ENCODE measurements at places on chromosomes 5 and 9.

DNA sequence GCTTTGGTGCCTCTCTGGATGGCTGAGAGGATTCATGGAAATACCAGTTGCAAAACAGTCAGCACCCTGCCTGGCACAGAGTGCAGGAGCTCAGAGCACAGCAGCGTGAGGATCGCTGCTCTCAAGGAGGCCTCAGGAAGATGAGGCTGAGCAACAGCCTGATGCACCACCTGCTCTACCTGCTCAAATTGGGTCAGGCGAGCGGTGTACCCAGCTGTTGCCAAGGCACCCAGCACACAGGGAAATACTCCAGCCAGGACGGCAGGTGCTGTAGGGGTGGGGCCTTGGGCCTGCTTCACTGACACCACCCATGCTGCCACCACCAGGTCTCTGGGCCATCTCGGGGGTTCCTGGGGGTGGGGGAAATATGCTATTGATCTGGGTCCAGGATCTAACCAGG, 4.3 kb downstream of the EEIG1 start:
- DNase-seq, result no peak

DNA sequence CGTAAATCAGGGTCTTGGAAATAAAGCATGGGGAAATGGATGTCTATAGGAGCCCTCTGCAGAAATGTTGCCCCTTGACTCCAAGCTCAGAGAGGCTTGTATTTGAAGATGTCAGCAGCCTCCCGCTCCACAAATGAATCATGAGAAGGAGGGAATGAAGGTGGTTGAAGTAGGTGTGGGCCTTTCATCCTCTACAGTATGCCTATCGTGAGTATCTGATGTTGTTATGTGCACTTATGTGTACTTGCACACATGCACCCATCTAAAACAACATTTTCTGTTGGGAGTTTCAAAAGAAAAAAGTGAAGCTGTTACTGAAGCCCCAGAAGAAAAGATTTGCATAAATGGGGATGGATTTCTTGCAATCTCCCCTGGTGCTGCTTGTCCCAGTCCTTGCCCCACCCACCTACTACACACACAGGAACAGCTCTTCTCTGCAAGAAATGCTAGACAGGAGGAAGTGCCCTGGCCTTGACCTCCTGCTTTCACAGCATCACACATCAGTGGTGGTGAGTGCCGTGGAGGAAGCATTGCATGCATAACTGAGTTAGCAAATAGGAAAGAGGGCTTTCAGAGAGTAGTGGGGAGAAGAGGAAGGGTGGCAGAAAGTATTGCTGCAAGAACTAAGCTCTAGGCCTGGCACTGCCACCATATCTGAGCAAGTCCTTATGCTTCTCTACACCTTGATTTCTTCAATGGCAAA, 156.1 kb downstream of the SNX18 start:
- DNase-seq, result no peak

DNA sequence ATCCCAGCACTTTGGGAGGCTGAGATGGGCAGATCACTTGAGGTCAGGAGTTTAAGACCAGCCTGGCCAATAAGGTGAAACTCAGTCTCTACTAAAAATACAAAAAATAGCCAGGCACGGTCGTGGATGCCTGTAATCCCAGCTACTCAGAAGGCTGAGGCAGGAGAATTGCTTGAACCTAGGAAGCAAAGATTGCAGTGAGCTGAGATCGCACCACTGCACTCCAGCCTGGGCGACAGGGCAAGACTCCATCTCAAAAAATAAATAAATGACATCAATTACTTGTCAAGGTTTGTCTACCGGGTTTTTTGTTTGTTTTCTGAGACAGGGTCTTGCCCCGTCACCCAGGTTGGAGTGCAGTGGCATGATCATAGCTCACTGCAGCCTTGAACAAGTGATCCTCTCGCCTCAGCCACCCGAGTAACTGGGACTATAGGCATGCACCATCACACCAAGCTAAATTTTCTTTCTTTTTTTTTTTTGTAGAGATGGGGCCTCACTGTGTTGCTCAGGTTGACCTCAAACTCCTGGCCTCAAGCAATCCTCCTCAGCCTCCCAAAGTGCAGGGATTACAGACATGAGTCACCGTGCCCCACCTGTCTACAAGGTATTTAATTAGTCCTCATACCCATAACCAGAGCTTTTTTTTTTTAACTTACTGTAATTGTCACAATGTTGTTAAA, 64.9 kb downstream of the SUSD1 start:
- no peak for DNase-seq

GRCh38 chr9:14277244-14277643, 36.7 kb downstream of the NFIB start:
- peak; percentile 90 for DNase-seq

GRCh38 chr5:52063186-52063585, 679.9 kb downstream of the ISL1 start:
- DNase-seq, result no peak

DNA sequence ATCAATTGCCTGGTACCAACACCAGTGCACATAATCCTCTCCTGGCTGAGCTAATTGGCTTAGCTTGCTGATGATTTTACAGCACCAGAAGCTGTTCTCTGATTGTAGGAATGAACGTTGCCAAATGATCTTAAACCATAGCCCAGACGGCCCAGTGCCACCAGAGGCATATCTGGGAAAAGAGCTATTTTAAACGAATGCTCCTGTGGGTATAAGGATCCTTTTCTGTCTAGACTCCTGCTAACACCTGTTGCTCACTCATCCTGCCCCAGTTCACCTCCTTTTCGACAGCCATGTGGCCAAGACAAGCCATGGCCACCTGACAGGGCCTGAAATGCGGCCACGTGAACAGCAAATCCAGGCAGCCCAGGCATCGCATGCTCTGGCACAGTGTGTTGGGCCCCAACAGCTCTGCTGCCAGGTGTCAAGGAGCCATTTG, 289.9 kb upstream of the SLC30A5 start:
- no peak for DNase-seq

GRCh38 chr5:68920888-68921287, 172.9 kb upstream of the SLC30A5 start:
- DNase-seq, result no peak

- DNase-seq, result peak; percentile 47
Observed at GRCh38 chr5:96483878-96484277, 50.8 kb upstream of the PCSK1 start.

GRCh38 chr9:95511952-95512708, 4.6 kb downstream of the PTCH1 start:
- no peak for DNase-seq

DNA sequence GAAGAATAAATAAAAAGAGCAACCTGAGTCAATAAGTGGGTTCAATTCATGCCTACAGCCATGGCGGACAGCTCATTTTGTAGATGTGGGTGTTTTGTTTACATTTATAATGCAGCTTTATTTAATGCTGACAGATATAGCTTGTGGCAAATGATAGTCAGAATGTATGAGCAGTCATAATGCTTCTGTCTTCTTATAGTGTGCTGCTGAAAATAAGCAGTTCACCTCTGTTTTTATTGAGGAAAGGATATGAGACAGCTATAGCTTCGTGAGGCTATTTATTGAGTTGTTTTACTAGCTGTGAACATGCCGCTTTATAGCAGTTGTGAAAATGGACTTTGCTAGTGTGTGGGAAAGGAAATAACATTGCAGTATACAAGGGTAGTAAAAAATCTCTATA, 147.4 kb downstream of the PBX3 start:
- DNase-seq, result no peak

GRCh38 chr9:12689233-12689632, 4.0 kb upstream of the TYRP1 start:
- no peak for DNase-seq

DNA sequence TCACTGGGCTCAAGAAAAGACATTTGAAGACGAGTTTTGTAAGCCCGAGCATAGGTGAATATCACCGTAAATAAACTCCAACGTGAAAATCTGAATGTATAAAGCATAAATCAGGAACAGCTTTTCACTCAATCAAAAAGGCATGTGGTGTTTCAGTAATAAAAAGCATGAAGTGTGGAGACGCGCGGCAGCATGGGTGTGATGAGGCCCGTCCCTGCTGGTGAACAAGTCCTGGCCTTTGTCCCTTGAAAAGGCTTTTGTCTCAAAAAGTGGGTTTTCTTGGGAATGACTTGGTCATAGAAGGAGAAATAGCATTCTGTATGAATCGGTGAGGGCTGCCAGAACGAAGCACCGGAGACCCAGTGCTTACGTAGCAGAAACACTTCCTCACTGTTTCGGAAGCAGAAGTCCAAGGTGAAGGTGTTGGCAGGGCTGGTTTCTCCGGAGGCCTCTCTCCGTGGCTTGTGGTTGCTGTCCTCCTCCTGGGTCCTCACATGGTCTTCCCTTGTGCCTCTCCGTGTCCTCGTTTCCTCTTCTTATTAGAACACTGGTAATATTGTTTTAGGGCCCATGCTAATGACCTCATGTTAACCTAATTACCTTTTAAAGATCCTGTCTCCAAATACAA, 24.9 kb downstream of the ROPN1L start:
- DNase-seq, result no peak

GRCh38 chr5:15533129-15533893, 33.3 kb downstream of the FBXL7 start:
- peak; percentile 59 for DNase-seq

- no peak for DNase-seq
Observed at GRCh38 chr9:93949694-93950449, 5.3 kb downstream of the BARX1 start.

- DNase-seq, result no peak
Observed at GRCh38 chr5:160092960-160093707, 26.1 kb downstream of the PWWP2A start.

GRCh38 chr5:179409806-179410205, 64.5 kb upstream of the ADAMTS2 start:
- DNase-seq, result no peak

DNA sequence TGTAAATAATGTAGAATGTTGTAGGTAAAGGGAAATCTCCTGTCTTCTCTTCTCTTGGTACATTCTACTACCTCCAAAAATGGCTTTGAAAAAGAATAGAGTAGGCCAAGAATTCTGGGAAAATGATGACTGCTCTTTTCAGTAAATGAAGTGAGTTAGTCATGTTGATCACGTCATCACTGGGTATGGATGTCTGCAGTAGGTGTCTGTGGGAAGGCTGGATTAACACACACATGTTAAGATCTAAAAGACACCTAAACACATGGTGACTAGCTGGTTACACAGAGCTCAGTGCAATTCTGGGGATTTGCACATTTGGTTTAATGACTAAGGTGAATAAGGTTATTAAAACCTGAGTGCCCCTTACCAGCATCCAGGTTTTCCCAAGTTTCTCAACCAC, 161.5 kb downstream of the CEP120 start:
- DNase-seq, result peak; percentile 3

DNA sequence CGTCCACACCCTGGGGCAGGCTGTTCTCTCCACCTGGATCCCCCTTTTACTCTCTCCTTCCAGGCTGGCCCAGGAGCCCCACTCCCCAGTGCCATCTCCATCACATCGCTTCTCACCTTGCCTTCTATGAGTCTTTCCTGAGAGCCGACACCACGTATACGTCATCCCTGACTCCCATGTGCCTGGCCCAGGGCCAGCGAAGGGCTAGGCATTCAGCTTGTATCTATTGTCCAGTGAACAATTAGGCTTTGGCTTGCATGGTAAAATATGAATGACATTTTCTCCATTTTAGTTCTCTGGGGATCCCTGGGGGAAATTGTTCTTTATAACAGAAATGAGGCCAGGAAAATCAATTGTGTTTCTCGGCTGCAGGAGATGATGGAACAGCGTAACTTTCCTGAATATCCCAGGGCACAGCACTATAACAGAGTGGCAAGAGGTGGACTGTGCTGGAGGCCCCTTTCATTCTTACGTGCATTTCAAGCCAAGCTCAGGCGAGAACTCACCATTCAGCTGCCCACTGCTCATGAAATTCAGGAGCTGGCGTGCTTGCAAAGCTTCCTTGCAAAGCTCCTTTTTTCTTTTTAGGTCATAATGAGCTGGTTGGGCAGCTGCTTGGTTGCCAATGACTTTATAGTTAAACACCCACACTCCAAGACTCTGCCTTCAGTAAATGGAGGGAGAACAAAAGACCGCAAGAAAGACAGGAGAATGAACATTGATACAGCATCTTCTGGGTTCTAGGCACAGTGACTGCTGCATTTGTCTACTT, 37.7 kb downstream of the NSG2 start:
- no peak for DNase-seq

- DNase-seq, result no peak
Observed at GRCh38 chr5:123673107-123673506, 161.1 kb downstream of the CSNK1G3 start.

DNA sequence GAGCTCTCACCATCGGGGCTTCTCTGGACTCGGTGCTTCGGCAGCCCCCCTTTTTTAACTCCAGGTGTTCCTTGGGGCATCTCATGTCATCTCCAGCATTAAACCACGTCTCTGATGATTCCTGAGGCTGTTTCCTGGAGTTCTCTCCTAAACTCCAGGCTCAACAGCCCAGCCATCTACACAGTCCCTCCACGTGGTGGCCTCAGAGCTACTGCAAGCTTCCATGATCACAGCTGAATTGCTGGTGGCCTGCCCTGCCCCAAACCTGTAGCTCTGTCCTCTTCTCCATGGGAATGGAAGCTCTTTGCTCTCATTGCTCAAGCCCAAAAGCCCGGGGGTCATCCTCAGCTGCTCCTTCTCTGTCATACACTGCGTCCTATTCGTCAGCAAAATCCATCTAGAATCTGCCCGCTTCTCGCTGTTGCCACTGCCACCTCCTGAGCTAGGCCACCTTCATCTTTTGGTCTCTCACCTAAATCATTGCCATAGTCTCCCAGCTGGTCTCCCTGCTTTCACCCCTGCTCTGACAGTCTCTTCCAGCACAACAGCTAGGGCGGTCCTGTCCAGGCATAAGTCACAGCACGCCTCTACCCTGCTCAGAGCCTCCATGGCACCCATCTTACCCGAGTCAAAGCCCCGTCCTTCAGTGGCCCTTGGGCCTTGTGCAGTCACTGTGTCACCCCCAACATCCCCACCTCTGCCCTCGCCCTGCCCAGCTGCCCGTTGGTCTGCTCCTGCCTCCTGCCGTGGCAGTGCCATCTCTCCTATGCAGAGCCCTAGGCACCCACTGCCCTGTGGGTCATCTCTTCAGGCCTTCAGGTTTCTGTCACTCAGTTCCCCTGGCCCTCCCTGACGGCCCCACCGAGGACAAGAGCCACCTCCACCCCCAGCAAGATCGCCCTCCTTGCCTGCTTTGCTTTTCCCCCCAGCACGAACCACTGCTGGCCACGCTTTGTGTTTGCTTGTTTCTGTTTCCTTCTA, 6.4 kb downstream of the B4GALT7 start:
- no peak for DNase-seq

DNA sequence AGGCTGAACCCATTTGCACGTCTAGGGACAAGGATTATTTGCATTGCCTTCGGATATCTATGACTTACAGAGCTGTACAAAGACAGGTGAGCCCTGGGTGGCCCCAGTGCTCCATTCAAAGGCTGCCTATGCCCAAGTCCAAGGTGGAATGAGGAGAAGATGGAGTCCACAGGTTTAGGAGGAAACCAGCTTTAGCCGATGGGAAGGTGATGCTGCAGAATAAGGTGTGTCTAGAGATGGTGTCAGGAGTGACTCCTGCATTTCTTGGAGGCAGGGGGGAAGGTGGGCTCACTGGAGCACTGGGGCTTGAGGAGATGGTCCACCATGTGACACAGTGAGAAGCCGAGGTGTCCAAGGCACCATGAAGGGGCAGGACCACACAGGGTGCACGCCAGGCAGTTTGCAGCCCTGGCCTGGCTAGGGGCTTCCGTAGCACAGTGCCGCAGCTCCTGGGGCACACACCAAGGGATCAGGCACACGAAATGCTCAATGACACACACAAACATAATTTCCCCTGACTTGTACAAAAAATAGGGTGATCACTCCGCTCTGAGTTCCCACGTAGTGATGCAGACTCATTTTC, 32.1 kb downstream of the SEMA4D start:
- DNase-seq, result no peak

All from astrocyte (in vitro differentiated cells and primary cell).